Vagina (tissue), 2 donors: ENCODE measurements at places on chromosomes 4 and X.

DNA sequence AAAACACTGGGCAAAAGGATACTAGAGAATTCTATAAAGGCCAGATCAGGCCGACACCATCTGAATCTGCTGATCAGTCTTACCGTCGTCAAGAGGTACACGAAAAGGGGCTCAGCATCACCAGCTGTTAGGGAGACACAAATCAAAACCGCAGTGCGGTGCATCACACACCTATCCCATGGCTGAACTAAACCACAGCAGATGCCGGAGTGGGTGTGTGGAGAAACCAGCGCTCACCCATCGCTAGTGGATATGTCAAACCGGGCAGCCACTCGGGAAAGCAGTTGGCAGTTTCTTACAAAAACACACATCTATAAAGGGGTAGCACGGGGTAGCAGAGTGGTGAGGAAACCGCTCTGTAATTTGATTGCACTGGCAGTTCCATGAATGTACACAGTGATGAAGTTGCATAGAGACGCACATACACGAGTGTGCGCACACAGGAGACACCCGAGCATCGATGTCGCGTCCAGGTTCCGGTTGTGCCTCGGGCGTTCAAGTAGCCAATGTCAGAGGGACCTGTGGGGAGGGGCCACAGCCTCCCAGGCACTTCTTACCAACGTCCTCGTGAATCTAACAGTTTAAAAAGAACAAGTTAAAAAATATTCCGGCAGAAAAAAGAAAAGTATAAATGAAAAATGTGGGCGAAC is 23.1 kb upstream of the CCNQ start:
- no peak for DNase-seq

GRCh38 chr4:95204873-95205272 is 343.9 kb downstream of the UNC5C start:
- no peak for DNase-seq

- DNase-seq = no peak
Measured at GRCh38 chrX:50747471-50747900, 66.5 kb downstream of the SHROOM4 start.

- no peak for DNase-seq
Measured at GRCh38 chr4:159770969-159771368, 668.1 kb downstream of the RAPGEF2 start.

GRCh38 chr4:63348735-63349673 is 1060.2 kb downstream of the TECRL start:
- DNase-seq = no peak

DNA sequence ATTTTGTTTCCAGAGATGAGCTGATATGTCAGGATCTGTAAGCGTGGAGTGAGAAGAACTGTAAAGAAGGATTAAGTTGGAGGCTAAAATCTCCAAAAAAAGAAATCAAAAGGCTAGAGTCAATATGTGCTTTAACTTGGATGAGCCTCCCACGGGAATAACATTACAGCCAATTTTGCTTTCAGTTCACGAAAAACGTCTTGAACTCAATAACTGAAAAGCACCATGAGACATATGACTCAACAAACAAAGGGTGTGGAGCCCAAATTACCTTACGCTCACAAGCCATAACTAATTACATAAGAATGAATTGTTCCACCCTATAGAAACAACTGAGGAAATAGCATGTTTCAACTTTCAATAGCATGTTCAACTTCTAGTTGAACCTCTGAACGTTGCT is 22.3 kb downstream of the TMPRSS11D start:
- no peak for DNase-seq

DNA sequence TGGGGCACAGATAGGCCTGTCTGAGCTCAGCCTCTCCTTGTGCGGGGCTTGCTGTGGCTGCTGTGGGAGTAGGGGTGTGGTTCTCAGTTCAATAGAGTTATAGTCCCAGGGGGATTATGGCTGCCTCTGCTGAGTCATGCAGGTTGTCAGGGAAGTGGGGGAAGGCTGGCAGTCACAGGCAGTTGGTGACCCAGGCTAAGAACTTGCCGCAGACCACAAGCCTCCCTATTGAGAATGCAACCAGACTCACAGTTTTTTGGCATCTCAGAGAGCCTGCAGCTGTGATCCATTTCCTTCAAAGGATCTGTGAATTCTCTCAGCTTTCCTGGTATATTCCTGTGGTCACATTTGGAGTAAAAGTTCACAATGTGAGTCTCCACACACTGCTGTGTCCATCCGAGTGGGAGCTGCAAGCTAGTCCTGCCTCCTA is 364.9 kb downstream of the ZNF674 start:
- DNase-seq = no peak

DNA sequence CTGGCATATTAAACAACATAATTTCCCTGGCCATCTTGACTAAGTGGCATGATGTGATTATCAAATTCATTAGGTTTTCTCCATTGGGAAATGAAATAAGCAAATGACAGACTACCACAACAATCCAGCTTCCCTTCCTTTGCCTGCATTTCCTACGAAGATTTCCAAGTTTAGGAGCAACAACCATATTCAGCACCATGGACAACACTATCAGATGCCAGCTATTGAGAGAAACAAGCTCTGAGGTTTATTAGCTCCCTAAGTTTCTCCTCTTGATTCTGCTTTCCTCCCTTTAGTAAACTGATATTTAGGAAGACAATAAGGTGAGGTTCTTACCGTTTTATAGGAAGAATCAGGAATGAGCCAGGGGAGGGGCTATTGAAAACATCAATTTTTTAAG is 36.2 kb downstream of the DCX start:
- DNase-seq = no peak

DNA sequence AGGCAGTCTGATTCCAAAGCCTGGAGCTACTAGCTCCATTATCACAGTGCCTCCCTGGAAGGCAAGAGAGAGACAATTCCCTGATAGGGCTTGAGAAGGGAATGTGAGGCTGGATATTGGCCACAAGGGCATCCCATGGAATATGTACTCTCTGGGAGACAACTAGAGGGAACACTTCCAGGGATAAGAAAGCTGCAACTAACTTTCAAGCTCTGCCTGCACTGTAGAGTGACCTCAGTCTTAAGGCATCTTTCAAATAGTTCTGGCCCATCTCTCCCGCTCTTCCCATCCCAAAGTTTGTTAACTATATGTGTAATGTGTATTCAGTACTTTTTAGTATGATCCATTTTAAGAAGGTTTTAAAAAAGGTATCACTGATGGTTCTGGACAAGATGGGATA is 13.1 kb upstream of the RNF212 start:
- DNase-seq = no peak
